ENCODE measurements at places on chromosomes 7 and 10. TPM values are rescaled to one million over a fixed set of nuclear protein-coding genes. Genes with fewer than 3 reads are reported as not detected.

MYOZ1 gene
- 0.14 TPM for total RNA-seq

CSTF2T gene
- 17.2 TPM for total RNA-seq

ANXA8 gene
- 1.4 TPM for total RNA-seq

TNPO3 gene
- 56.4 TPM for total RNA-seq

OPTN gene
- total RNA-seq, result 116 TPM
